ENCODE measurements at places on chromosomes 12 and 14.

GRCh38 chr14:105913221-105913620 is 386.8 kb downstream of the TMEM121 start:
- no peak for DNase-seq

GRCh38 chr12:19074700-19075099 is 54.8 kb upstream of the PLEKHA5 start:
- DNase-seq = no peak

- no peak for DNase-seq
Observed at GRCh38 chr14:92475451-92476187, 38.0 kb upstream of the RIN3 start.

GRCh38 chr14:99191395-99192027 is 80.5 kb downstream of the BCL11B start:
- DNase-seq = no peak

DNA sequence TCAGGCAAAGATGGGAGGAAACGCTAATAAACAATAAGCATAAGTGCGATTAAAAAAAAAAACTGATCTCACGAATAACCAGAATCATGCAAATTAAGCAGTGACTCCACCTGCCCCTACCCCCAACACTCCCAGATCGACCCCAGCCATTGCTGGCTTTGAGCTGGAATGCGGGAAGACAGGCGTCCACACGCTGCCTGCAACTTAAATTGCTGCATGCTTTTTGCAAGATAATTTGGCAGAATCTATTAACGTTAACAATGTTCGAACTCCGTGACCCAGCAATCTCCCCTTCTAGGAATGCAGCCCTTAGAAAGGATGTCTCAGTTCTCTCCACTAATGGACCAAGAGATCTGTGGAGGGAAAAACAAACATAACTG is 935 bp upstream of the CKB start:
- no peak for DNase-seq

DNA sequence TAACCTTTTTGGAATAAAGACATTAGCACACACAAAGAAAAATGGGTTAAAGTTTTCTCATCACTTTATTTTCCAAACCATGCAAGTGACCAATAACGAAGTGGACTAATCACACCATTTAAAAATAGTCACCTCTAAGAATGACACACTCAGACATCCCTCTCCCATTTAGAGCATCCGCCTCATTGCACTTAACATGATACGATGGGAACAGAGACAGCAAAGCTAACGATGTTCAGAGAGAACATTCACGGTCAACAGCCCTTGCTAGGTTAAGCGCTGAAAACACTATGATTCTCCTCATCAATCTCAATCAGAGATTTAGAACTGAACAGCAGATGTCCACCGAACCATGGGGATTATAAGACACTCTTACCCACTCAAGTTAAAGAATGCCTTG is 35.8 kb downstream of the NIN start:
- DNase-seq = no peak

GRCh38 chr12:1369938-1370500 is 224.4 kb downstream of the FBXL14 start:
- DNase-seq = no peak

- no peak for DNase-seq
Observed at GRCh38 chr12:63313139-63313538, 162.1 kb upstream of the AVPR1A start.
